ENCODE measurements at places on chromosomes 1 and 21.

- DNase-seq, result no peak
- no peak overlapping the region for H3K27ac ChIP-seq
- no peak overlapping the region for H3K4me3 ChIP-seq
- no peaks in the 10 kb centered on the region for H3K27me3 ChIP-seq
Observed at GRCh38 chr21:35831230-35831629, 229.1 kb downstream of the SETD4 start.

GRCh38 chr21:34987501-34988072 is 61.5 kb downstream of the RUNX1 start:
- no peak for DNase-seq
- no peaks in the 10 kb centered on the region for H3K36me3 ChIP-seq
- H3K4me3 ChIP-seq, result peak overlapping the region; percentile 37
- peaks cover 73% of the 10 kb centered on the region for H3K4me1 ChIP-seq
- H3K27me3 ChIP-seq, result no peaks in the 10 kb centered on the region

DNA sequence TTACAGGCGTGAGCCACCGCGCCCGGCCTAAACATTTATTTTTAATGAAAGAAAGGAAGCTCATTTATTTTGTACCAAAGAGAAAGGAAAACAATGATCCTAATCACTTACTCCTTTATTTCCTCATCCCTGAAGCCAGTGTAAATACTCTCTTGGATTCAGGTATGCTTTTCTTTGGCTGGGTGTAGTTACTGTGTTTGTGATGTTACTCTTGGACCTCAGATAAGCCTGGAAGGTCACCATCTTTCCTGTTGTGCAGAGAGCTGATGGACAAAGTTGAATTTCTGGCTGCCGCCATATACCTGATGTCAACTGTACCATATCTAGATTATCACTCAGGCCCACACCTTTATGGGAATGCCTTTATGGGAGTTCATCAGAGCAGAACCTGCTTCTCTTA is 35.4 kb upstream of the FOXE3 start:
- no peaks in the 10 kb centered on the region for H3K27me3 ChIP-seq
- peaks cover 13% of the 10 kb centered on the region for H3K36me3 ChIP-seq
- H3K4me1 ChIP-seq, result no peaks in the 10 kb centered on the region
- DNase-seq, result no peak

DNA sequence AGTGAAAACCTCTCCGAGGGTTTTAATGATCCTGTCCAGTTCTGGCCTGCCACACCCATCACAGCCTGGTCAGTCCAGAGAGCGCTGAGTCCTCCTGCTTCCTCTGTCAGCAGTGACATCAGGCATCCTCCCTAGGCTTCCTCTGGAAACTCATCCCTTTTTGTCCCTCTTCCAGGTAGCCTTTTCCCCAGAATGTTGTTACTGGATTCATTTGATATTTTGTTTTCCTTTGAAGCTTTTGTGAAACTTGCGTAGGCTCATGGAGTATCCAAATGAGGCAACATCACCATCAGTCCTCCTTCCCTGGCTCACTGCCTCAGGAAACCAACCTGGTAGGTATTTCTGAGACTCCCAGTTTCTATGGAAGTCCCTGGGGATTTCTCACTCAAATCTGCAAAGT is 27.0 kb upstream of the IGSF3 start:
- no peak overlapping the region for H3K27ac ChIP-seq
- DNase-seq, result no peak
- no peaks in the 10 kb centered on the region for H3K27me3 ChIP-seq
- no peaks in the 10 kb centered on the region for H3K4me1 ChIP-seq
- H3K4me3 ChIP-seq, result no peak overlapping the region
- H3K36me3 ChIP-seq, result no peaks in the 10 kb centered on the region

- no peaks in the 10 kb centered on the region for H3K36me3 ChIP-seq
- H3K27me3 ChIP-seq, result no peaks in the 10 kb centered on the region
- H3K27ac ChIP-seq, result no peak overlapping the region
Observed at GRCh38 chr1:195472291-195472690, 1135.9 kb downstream of the KCNT2 start.

DNA sequence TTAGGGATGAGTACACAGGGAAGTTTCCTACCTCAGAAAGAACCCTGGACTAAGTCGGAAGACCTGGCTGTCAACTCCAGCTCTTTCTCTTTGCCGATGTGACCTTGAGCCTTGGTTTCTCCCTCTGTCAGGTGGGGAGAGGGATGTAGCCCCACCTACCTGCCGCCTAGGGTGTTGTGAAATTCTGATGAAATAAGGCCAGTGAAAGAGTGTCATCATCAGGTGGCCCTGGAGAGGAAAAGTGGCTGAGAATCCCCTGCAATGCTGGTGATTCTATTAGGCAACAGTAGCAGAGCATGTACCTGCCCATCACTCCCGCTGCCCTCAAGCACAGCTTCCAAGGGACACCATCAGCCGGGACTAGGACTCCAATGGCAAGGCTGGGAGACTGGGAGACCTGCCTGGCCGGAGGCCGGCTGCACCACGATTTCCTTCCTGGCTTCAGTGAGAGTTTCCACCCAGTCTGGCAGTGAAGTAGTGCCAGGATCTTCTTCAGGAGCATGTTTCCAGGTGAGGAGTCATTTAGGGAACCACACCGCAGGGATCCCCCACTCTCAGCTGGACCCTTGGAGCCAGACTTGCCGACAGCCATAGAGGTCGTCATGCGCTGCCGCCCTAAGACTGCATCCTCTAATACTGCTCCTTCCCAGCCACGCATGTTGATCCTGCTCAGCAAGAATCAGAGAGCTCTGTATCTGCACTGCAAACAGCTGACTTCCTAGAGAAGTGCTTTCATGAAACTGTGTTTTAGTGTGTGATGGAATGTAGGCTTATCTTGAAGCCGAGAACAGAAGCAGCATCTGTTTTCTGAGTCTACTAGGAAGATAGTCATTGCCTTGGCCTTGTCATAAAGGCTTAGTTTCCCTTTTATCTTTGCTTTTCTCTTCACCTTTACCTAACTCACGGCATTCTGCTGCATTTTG is 88.0 kb upstream of the F3 start:
- no peaks in the 10 kb centered on the region for H3K4me1 ChIP-seq
- no peak overlapping the region for H3K4me3 ChIP-seq
- no peak overlapping the region for H3K27ac ChIP-seq
- no peak for DNase-seq
- H3K27me3 ChIP-seq, result no peaks in the 10 kb centered on the region
